Activated naive CD4-positive, alpha-beta T cell treated with anti-CD3 and anti-CD28 coated beads, Interleukin-2, amount 50 U/mL, for 16 hours (primary cell): ENCODE measurements at places on chromosomes 3 and 15.

DNA sequence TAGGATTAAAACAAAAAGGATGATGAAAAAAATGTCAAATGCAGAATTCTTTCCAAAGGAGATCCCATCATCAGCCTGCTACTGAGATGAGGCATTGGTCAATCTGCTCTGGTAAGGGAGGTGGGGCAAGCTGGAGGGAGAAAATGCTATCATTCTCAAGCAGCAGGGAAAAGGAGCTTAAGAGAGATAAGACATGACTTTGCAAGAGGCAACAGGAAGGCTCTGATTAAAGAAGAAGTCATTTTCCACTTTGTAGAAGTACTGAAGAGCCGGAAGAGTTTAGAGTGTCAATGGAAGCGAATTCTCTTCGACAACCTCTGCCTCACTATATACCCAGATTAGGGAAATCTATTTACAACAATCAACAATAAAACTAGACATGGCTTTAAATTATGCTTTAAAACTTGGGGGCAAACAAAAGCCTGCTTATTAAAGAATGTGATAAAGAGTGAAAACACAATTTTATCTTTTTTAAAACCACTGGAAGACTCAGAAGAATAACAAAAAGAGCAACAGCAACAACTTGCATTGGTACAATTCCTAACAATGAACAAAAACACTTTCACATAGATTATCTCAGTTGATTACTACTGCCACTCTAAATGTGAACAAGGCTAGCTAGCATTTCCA, 81.8 kb upstream of the NANOGP8 start:
- no peak for DNase-seq

GRCh38 chr3:72245183-72245811, 460.3 kb upstream of the PROK2 start:
- DNase-seq, result no peak

- no peak for DNase-seq
Measured at GRCh38 chr3:163011596-163011995, 1515.0 kb downstream of the OTOL1 start.

DNA sequence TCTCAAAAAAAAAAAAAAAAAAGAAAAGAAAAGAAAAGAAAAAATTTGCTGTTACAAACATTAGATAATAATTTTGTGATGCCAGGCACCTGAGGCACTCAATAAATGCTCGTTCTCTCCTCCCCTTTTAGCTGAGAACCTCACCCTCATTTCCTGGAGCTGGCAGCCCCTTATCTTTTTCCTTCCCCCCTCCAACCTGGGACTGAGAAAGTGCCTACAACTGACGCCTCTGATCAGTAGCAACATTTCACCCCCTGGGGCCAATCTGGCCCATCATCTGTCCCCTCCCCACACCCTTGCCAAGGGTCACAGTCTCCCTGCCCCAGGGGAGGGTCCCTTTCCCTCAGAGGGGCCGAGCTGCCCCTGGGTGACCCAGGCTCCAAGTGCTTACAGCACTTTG, 12.6 kb upstream of the RNU6-1 start:
- DNase-seq, result no peak
